ENCODE measurements at places on chromosomes 3 and 15. TPM values are rescaled to one million over a fixed set of nuclear protein-coding genes. Genes with fewer than 3 reads are reported as not detected.

The RPL29 gene
- 1,243 TPM for polyA plus RNA-seq

The MESP2 gene
- 0.71 TPM for polyA plus RNA-seq

The DPPA4 gene
- polyA plus RNA-seq: 15.2 TPM

The FGF12 gene
- polyA plus RNA-seq: 61.5 TPM

The CSTA gene
- not detected for polyA plus RNA-seq

The LYZL4 gene
- not detected for polyA plus RNA-seq

The PDZRN3 gene
- 21.8 TPM for polyA plus RNA-seq

The STRIT1 gene
- polyA plus RNA-seq: 0.59 TPM

The SPPL2A gene
- 42.1 TPM for polyA plus RNA-seq

The NANOGP8 gene
- polyA plus RNA-seq: not detected

The EAF2 gene
- polyA plus RNA-seq: 7.8 TPM

DNA sequence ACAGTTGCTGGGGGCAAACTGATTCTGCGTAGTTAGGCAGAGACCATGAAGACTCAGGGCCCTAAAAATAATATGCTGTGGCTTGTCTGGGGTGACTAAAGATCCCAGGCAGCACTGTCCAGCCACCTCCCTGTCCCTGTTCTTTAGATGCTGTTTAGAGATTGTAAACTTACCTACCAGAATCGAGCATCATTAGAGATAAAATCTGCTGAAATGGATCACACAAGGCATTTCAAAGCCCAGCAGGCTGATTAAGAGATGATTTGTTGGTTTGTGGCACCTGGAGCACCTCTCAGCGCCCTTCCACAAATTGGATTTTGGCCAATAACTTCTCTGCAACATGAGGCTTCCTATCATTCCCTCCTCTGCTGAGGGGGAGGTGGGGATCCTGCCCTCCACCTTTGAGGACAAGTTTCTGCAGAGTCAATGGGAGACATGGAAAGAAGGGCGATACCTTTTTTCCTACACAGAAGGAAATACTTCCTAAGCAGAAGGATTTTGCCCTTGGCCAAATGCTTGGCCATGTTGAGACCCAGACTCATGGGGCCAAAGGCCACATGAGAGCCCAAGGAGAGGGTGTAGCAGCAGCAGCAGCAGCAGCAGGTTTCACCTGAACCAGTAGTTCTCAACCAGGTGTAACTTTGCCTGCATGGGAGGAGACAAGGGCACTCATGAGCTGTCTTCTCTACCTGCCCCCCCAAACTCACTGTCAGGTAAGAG, 37.5 kb downstream of the SEMA5B start:
- peaks cover 26% of the 10 kb centered on the region for H3K27me3 ChIP-seq
- no peaks in the 10 kb centered on the region for H3K36me3 ChIP-seq
- no peak overlapping the region for H3K27ac ChIP-seq
- no peak overlapping the region for H3K4me3 ChIP-seq

- peak overlapping the region; percentile 21 for H3K4me3 ChIP-seq
- no peaks in the 10 kb centered on the region for H3K27me3 ChIP-seq
- no peak for DNase-seq
- no peaks in the 10 kb centered on the region for H3K36me3 ChIP-seq
- H3K4me1 ChIP-seq: peaks cover 35% of the 10 kb centered on the region
These were observed 15.5 kb downstream of the TBC1D2B start for GRCh38 chr15:78061963-78062427.

DNA sequence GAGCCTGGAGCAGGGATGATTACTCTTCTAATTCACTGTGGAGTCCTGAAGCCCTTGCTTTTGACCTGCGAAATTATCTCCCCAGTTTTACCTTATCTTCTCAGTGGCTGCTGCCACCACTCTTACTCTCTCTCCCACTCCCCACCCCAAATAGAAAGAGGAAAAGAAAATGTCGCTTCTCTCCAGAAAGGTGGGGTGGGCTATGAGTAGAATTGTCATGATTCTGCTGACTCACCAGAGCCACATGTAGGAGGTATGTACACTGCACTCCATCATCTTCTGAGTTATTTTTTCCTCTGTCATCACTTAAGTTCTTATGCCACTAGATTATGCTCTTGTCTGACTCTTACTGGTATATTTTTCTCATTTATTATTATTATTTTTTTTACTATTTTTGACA, 43.9 kb upstream of the TMEM158 start:
- H3K4me1 ChIP-seq: no peaks in the 10 kb centered on the region
- DNase-seq: no peak
- H3K36me3 ChIP-seq: no peaks in the 10 kb centered on the region
- no peaks in the 10 kb centered on the region for H3K27me3 ChIP-seq

GRCh38 chr3:161275919-161276318, 54.8 kb downstream of the NMD3 start:
- H3K27ac ChIP-seq: no peak overlapping the region
- no peaks in the 10 kb centered on the region for H3K4me1 ChIP-seq
- no peaks in the 10 kb centered on the region for H3K27me3 ChIP-seq
- no peak overlapping the region for H3K4me3 ChIP-seq
- no peak for DNase-seq
- H3K36me3 ChIP-seq: peaks cover 6% of the 10 kb centered on the region

DNA sequence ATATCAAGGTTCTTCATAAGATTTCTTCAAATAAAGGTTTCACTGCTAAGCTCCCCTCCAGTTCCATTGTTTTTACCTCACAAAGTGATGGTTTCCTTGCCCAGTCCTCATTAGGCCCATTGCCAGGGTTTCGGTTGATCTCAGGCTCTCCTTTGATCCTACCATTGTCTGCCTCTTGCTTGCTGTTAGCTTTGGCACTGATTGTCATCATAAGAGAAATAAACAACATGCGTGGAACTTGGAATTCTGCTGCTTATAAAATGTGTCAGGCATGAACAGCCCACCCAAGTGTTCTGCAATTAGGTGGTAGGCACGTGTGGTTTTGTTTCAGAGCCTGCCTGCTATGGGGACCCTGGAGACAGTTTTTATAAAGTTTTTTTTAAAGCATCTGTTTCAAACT, 107.6 kb upstream of the BFSP2 start:
- no peak overlapping the region for H3K27ac ChIP-seq
- DNase-seq: no peak
- no peak overlapping the region for H3K4me3 ChIP-seq
- H3K4me1 ChIP-seq: no peaks in the 10 kb centered on the region
- H3K36me3 ChIP-seq: no peaks in the 10 kb centered on the region
- H3K27me3 ChIP-seq: no peaks in the 10 kb centered on the region

GRCh38 chr15:40046721-40047414, 7.9 kb upstream of the SRP14 start:
- peaks cover 27% of the 10 kb centered on the region for H3K4me1 ChIP-seq
- peaks cover 5% of the 10 kb centered on the region for H3K36me3 ChIP-seq
- H3K27me3 ChIP-seq: no peaks in the 10 kb centered on the region
- H3K4me3 ChIP-seq: no peak overlapping the region
- peak overlapping the region; percentile 34 for H3K27ac ChIP-seq

DNA sequence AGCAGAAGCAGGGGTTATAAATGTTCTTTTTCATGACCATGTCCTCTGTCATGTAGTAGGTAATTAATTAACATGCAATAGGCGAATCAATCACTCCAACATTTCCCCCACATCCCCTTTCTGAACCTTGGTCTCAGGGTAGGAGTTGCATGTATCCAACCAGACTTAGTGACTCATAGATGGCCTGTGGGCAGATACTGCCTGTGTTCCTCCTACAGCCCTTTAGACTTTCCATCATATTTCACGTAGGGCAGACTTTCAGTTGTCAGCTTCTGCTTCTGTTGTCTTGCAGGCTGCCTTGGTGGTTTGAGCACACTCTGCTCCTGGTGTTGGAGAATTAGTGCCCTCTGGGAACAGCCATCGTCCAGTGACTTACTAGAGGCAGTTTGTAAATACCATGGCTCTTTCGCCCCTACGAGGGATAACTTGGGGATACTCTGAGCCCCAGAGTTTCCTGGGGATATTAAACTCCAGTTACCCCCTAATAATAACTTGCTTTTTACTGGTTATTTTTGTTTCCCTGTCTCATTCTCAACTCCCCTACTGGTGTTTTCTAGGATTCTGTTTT, 244.4 kb downstream of the EDEM1 start:
- H3K4me3 ChIP-seq: no peak overlapping the region
- no peak overlapping the region for H3K27ac ChIP-seq
- no peaks in the 10 kb centered on the region for H3K27me3 ChIP-seq

GRCh38 chr3:156246961-156247725, 126.8 kb downstream of the KCNAB1 start:
- H3K4me3 ChIP-seq: no peak overlapping the region
- H3K4me1 ChIP-seq: no peaks in the 10 kb centered on the region
- DNase-seq: no peak

DNA sequence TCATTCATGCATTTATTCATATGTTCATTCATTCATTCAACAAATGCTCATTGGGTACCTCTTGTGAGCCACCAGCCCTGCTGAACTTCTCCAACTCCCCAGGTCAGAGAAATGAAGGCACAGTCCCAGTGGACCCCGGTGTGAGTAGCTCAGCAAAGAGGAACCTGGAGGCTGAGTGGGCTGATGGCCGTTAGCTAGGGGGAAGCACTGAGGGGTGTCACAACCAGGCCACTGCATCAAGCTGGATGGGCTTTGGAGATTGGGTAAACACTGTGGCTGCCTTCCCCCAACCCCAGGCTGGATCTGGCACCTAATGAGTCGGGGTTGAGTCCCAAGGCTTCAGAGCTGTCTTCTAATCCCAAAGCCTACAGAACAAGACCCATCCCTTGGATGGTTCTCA, 12.1 kb upstream of the ALAS1 start:
- H3K27ac ChIP-seq: no peak overlapping the region
- H3K4me1 ChIP-seq: peaks cover 15% of the 10 kb centered on the region
- H3K36me3 ChIP-seq: no peaks in the 10 kb centered on the region
- no peak for DNase-seq
- no peaks in the 10 kb centered on the region for H3K27me3 ChIP-seq

GRCh38 chr3:52025453-52025852, 29.8 kb upstream of the RPL29 start:
- H3K27me3 ChIP-seq: no peaks in the 10 kb centered on the region
- H3K4me3 ChIP-seq: no peak overlapping the region
- no peak for DNase-seq
- no peak overlapping the region for H3K27ac ChIP-seq

- no peaks in the 10 kb centered on the region for H3K27me3 ChIP-seq
- H3K27ac ChIP-seq: no peak overlapping the region
- H3K4me3 ChIP-seq: no peak overlapping the region
These were observed 122.4 kb downstream of the RAP2B start for GRCh38 chr3:153284282-153284938.

GRCh38 chr3:155335724-155336354, 42.4 kb upstream of the STRIT1 start:
- no peaks in the 10 kb centered on the region for H3K36me3 ChIP-seq
- no peak overlapping the region for H3K27ac ChIP-seq
- no peaks in the 10 kb centered on the region for H3K27me3 ChIP-seq
- no peaks in the 10 kb centered on the region for H3K4me1 ChIP-seq

GRCh38 chr3:134904241-134904771, 109.2 kb downstream of the EPHB1 start:
- no peak overlapping the region for H3K27ac ChIP-seq
- H3K4me1 ChIP-seq: peaks cover 42% of the 10 kb centered on the region
- no peaks in the 10 kb centered on the region for H3K27me3 ChIP-seq
- no peaks in the 10 kb centered on the region for H3K36me3 ChIP-seq

DNA sequence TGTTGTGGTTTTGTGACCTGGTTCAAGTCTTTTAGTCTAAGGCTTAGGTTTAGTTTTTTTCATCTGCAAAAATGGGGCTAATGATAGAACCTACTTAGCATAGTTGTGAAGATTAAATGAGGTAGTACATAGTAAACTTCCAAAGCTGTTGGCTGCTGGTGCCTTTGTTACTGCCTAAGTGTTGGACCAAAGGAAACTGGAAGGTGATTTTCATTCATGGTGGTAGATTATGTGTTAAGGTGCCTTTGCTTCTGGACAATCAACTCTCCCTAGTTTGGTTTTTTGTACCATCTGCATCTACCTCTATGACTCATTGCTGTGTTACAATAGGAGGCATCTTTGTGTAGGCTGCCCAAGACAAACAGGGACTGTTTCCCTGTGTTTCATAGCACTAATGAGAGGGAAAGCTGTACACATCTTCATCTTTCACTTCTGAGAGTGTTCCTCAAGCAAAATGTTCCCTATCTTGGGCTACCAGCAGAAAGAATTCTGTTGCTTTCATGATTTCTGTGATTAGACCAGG, 3.2 kb downstream of the MAP2K1 start:
- no peaks in the 10 kb centered on the region for H3K36me3 ChIP-seq
- H3K4me1 ChIP-seq: peaks cover 20% of the 10 kb centered on the region
- H3K4me3 ChIP-seq: no peak overlapping the region
- H3K27ac ChIP-seq: no peak overlapping the region
- no peak for DNase-seq

DNA sequence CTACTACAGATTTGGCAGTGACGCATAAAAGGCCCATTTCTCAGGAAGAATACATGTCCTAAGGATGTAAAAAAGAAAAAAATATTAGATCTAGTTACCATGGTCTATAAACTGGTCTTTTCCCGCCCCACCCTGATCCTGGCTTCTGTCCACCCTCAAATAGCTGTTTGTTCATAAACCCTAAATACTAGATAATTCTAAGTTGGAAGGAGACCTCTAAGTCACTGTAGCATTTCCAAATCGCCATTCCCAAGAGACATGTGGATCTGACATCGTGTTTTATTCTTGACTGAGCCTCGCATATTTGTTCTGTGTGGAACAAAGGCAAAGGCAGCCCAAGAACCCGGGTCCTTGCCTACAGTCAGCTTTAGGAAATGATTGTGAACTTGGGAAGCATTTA, 49.0 kb downstream of the LMCD1 start:
- H3K27ac ChIP-seq: no peak overlapping the region
- peaks cover 16% of the 10 kb centered on the region for H3K4me1 ChIP-seq
- H3K36me3 ChIP-seq: peaks cover 14% of the 10 kb centered on the region
- no peak for DNase-seq
- no peak overlapping the region for H3K4me3 ChIP-seq

GRCh38 chr3:108065096-108065495, 25.7 kb downstream of the CD47 start:
- H3K4me1 ChIP-seq: no peaks in the 10 kb centered on the region
- H3K27ac ChIP-seq: no peak overlapping the region
- DNase-seq: no peak
- H3K4me3 ChIP-seq: no peak overlapping the region

- H3K27ac ChIP-seq: no peak overlapping the region
- no peaks in the 10 kb centered on the region for H3K27me3 ChIP-seq
- H3K4me3 ChIP-seq: no peak overlapping the region
These were observed 18.1 kb downstream of the MOBP start for GRCh38 chr3:39485547-39485946.
